Foreskin keratinocyte (primary cell): ENCODE measurements at places on chromosomes 5 and 9. TPM values are rescaled to one million over a fixed set of nuclear protein-coding genes. Genes with fewer than 3 reads are reported as not detected.

Gene HSD17B3
- total RNA-seq = 0.27 TPM in 1 of 2 replicates, not detected in the other

Gene CATSPER3
- total RNA-seq = 0.10 and 0.18 TPM in 2 replicates

Gene LIX1
- not detected in 2 replicates for total RNA-seq

Gene PCDHA1
- not detected in 2 replicates for total RNA-seq

Gene MED22
- 22.6 and 24.7 TPM in 2 replicates for total RNA-seq

Gene DAPK1
- 1.2 and 1.9 TPM in 2 replicates for total RNA-seq

Gene DRD1
- not detected in 2 replicates for total RNA-seq

Gene CD72
- 0.20 and 0.28 TPM in 2 replicates for total RNA-seq

Gene FBP1
- total RNA-seq = not detected in 2 replicates

Gene KCNV2
- not detected in 2 replicates for total RNA-seq

Gene CRHBP
- not detected in 2 replicates for total RNA-seq

Gene WNT8A
- total RNA-seq = not detected in 2 replicates

Gene SCGB3A2
- total RNA-seq = not detected in 2 replicates

Gene IGFBPL1
- 0.46 TPM in 1 of 2 replicates, not detected in the other for total RNA-seq

Gene TGFBR1
- 36.1 and 41.6 TPM in 2 replicates for total RNA-seq

Gene ARL10
- 4.2 and 5.2 TPM in 2 replicates for total RNA-seq

Gene ZDHHC11B
- 0.14 TPM in 1 of 2 replicates, not detected in the other for total RNA-seq

Gene SURF6
- 19.3 and 21.5 TPM in 2 replicates for total RNA-seq

Gene COL23A1
- 0.04 TPM in 1 of 2 replicates, not detected in the other for total RNA-seq

Gene PCDHB16
- total RNA-seq = not detected in 2 replicates

Gene PMPCA
- total RNA-seq = 52.0 and 56.7 TPM in 2 replicates

Gene BSPRY
- 0.04 TPM in 1 of 2 replicates, not detected in the other for total RNA-seq

Gene ADRB2
- 20.4 and 36.9 TPM in 2 replicates for total RNA-seq

Gene GTF2H2C
- total RNA-seq = 29.0 and 30.6 TPM in 2 replicates

Gene SPATA31E1
- total RNA-seq = not detected in 2 replicates

Gene ENHO
- not detected in 2 replicates for total RNA-seq

Gene PNPLA7
- 0.07 and 0.10 TPM in 2 replicates for total RNA-seq

Gene NPM1
- 2,005 and 2,487 TPM in 2 replicates for total RNA-seq

Gene WHRN
- total RNA-seq = 2.8 and 3.4 TPM in 2 replicates

Gene SPINK4
- not detected in 2 replicates for total RNA-seq

Gene GRXCR2
- not detected in 2 replicates for total RNA-seq

Gene HSPB3
- not detected in 2 replicates for total RNA-seq

Gene CYLC2
- not detected in 2 replicates for total RNA-seq

Gene PRR16
- total RNA-seq = 0.07 TPM in 1 of 2 replicates, not detected in the other

Gene SPINK6
- 0.61 and 1.1 TPM in 2 replicates for total RNA-seq

Gene MYO10
- total RNA-seq = 57.7 and 62.5 TPM in 2 replicates

Gene IFNA13
- total RNA-seq = not detected in 2 replicates

Gene PHF19
- 67.2 and 82.1 TPM in 2 replicates for total RNA-seq

Gene ECSCR
- total RNA-seq = not detected in 2 replicates

Gene ITGA1
- total RNA-seq = 2.5 and 7.6 TPM in 2 replicates

Gene DEPDC1B
- 28.7 and 33.4 TPM in 2 replicates for total RNA-seq

Gene EPB41L4B
- 6.5 and 6.6 TPM in 2 replicates for total RNA-seq

Gene TLX3
- total RNA-seq = not detected in 2 replicates

Gene GMCL2
- not detected in 2 replicates for total RNA-seq

Gene EFNA5
- 5.3 and 6.3 TPM in 2 replicates for total RNA-seq

Gene DBH
- total RNA-seq = not detected in 2 replicates

Gene TCF7
- 0.63 and 0.88 TPM in 2 replicates for total RNA-seq

Gene TMCO6
- 9.8 and 11.3 TPM in 2 replicates for total RNA-seq

Gene RLN2
- total RNA-seq = 0.92 and 1.1 TPM in 2 replicates

Gene NCS1
- 44.0 and 44.7 TPM in 2 replicates for total RNA-seq

Gene SLC46A2
- not detected in 2 replicates for total RNA-seq
